Fibroblast of skin of abdomen (primary cell): ENCODE measurements at places on chromosomes 2 and 18.
A peak's percentile ranks its signal among the peaks of the same experiment; 100 is the strongest.

GRCh38 chr2:223759569-223760430 is 77.6 kb downstream of the AP1S3 start:
- peak; percentile 36 for DNase-seq

DNA sequence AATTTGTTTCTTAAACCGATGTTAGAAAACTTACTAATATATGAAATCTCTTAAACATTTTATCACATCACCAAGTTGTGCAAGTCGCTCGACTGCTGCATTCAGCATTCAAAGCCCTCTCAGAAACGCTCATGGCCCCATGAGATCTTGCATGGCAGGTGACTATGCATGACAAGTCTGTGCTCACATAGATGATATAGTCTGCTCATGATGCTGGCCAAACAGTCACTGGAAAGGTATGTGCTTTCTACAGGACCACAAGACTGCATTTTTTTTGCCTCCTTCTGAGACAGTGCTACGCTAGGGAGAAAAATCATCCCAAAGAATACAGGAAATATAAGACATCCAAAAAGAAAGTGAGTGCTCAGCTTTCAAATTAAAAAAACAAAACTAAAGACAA is 98.3 kb upstream of the ZBTB14 start:
- peak; percentile 76 for DNase-seq

DNA sequence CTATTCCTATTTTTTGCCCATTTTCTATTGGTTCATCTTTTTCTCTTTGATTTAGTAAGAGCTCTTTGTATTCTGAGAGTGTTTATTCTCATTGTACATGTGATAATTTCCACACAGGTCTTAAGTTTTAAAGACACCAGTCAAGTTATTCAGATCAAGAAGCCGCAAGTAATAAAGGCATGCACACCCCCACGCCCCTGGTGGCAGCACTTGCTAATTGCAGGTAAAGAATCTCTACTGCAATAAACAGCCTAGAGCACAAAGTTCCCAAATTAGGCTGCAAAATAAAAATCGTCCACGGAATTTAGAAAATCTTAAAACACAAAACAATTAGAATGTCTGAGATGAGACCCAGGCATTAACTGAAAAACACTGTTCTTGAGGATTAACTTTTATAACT is 45.2 kb downstream of the ST3GAL5 start:
- DNase-seq = no peak

- DNase-seq = no peak
Observed at GRCh38 chr2:43314299-43314927, 88.0 kb upstream of the ZFP36L2 start.

- DNase-seq = no peak
Observed at GRCh38 chr18:23859466-23860336, 154.9 kb upstream of the TTC39C start.

- DNase-seq = peak; percentile 96
Observed at GRCh38 chr2:75606761-75607399, 39.7 kb upstream of the MRPL19 start.

DNA sequence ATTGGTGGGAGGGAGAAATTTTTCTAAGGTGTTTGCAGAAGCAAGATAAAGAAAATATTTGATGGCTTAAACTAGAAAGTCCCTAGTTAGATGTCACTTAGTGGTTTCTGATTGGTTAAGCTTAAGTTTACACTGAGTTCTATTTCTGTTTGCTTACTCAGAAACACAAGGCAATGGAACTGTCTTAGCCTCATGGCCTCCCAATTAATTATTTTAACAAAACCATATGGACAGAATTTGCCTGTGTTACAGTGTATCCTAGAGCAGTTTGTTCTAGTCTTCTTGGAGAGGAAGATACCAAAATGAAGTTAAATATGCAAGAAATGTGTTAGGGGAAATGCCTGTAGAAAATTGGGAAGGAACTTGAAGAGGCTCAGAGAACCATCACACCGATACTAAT is 4.6 kb upstream of the IMPACT start:
- no peak for DNase-seq

GRCh38 chr18:80244956-80245730 is 2.2 kb downstream of the PARD6G start:
- no peak for DNase-seq

DNA sequence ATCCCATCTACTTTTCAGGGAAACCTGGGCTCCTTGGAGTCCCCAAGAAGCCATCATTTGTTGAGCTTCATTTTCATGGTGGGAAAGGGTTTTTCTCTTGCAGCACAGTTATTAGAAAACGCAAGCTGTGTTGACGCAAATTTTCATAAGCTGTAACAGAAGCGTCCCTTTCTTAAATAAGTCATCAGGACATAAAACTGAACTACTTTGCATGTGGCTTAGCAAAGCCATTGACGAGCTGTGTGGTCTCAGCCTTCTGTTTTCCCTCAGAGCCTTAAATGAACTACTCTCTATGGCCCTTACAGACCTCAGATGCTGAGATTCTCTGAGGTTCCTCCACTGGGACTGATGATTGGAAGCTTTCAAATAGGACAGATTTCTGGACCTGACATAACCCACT is 85.1 kb downstream of the ARL4C start:
- DNase-seq = no peak

GRCh38 chr2:40546439-40547191 is 94.7 kb upstream of the SLC8A1 start:
- no peak for DNase-seq

- DNase-seq = peak; percentile 84
Observed at GRCh38 chr2:127193967-127194280, 26.2 kb downstream of the CYP27C1 start.

DNA sequence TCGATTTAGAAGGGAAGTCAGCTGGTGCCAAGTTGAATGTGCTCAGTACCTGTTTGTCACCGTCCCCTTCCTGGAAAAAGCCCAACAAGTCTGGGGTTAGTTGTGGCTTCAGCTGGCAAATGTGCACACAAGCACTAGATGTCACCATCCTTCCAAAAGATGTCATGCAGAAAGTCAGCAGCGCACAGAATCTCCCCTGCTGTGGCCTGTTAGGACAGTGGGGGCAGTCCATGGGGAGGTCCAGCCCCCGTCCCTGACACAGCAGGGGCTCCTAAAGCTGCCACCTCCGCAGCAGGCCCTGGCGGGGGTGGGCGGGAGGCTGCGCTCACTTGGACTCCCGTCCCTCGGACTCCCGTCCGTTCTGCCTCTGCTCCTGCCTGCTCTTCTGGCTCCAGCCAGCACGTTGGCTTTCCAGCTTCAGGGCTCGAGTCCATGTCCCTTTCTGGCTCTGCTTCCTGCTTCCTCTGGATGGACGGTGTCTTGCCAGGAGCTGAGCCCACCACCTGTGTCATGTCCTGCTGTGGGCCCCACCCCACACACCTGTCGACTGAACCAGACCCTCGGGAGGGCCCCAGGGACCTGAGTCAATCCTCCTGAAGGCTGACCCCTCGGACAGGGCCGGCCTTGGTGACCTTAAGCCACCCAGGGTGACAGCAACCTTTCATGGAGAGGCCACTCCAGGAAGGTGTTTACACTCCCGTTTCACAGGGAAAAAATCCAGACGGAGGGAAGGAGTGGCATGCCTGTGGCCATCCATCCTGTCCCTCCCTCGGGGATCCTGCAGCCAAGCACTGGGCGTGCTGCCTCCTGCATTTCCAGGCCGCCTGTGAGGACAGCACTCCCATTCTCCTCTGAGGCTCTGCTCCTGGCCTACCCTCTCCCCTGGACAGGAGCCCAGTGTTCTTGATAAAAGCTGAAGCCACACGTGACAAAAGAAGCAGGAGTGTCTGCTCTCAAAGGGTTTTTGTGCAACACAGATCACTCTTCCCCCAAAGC is 8.5 kb downstream of the RAB17 start:
- DNase-seq = peak; percentile 62
